ENCODE measurements at places on chromosomes 4 and X.

- no peak for DNase-seq
Observed at GRCh38 chrX:103919270-103919637, 43.2 kb upstream of the TMSB15B start.

GRCh38 chr4:56181140-56181953, 205.9 kb downstream of the AASDH start:
- no peak for DNase-seq

- DNase-seq, result no peak
Observed at GRCh38 chr4:184293552-184293951, 75.9 kb upstream of the ENPP6 start.

DNA sequence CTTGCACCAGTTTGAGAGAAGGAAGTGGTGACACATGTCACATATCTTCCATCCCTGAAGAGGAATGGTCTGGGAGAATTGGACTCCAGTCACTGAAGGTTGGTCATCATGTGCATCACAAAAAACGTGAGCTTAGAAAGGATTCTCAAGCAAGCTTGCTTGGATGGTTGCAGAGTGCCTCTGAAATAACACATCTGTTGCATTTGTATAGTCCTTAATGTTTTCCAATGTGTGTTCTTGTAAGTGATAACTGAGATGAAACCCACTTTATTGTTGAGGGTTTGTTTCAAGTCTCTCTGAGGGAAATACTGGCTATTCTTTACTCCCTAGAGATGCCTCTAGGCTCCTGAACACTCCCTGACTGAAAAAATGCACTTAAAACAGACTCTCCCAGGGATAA, 184.5 kb upstream of the MBNL3 start:
- no peak for DNase-seq

- DNase-seq, result no peak
Observed at GRCh38 chr4:71270901-71271300, 67.9 kb upstream of the SLC4A4 start.

- DNase-seq, result no peak
Observed at GRCh38 chr4:177528620-177529019, 86.4 kb upstream of the AGA start.

- no peak for DNase-seq
Observed at GRCh38 chr4:141462361-141462760, 174.0 kb upstream of the IL15 start.

DNA sequence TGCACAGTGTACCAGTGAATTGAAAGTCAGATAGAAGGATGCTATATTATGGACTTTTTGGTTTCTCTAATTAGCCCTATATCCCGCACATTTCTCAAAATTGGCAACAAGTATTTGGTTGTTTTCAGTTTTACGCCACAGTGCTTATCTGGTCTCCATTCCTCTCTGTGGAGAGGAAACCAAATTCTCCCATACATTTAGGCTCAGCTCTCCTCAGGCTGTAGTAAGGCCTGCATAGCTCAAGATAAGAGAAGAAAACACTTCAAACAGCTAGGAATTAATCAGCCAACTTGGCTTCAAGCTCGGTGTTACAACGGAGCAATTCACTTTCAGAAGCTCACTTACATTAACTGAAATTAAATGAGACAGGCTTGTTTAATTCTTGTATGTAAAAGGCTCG, 263.2 kb downstream of the PDHA2 start:
- DNase-seq, result no peak

- DNase-seq, result no peak
Observed at GRCh38 chrX:69674891-69675290, 59.0 kb downstream of the EDA start.

DNA sequence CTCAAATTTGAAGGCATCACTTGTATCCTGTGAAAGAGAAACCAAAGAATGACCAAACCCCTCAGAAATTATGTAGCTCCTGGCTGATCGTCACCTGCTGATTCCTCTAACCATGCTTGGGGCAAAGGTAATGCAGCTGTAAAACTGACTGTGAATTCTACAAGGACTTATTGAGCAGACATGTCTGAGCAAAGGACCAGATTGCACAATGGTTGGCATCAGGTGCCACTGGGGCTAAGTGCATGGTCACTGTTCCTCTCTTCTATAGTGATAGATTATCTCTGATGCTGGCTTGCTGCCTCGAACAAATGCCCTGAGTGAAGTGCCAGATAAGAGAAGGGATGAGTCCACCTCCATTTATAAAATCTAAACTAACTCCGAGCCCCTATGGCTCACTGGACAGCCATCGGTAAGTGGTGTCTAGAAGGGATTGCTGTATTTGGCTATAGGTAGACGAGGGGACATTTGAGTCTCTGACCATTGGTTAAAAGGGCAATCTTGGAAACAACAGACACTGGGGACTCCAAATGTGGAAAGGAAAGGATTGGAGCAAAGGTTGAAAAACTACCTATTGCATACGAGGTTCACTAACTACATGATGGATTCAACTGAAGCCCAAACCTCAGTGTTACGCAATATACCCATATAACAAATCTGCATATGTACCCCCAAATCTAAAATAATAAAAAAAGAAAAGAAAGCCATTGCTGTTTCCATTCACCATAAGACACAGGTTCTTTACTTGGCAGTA, 110.7 kb upstream of the IGSF1 start:
- DNase-seq, result no peak

DNA sequence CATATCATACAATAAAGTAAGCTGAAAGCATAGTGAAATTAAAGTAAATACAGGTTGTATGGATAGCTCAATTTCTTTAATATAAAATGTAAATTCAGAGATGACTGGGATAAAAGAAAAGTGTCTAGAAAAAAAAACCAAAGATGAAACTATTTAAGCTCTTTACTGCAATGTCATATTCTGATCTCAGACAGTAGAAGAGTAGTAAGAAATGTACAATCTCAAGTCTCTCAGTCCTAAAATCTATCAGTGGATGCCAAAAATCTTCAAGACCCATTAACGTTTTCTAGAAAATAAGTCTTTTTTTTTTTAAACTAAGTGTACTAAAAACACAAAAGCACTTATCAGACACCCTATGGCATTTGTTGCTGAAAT, 13.8 kb downstream of the MGARP start:
- no peak for DNase-seq

GRCh38 chrX:39117101-39117500, 315.8 kb downstream of the MID1IP1 start:
- no peak for DNase-seq

DNA sequence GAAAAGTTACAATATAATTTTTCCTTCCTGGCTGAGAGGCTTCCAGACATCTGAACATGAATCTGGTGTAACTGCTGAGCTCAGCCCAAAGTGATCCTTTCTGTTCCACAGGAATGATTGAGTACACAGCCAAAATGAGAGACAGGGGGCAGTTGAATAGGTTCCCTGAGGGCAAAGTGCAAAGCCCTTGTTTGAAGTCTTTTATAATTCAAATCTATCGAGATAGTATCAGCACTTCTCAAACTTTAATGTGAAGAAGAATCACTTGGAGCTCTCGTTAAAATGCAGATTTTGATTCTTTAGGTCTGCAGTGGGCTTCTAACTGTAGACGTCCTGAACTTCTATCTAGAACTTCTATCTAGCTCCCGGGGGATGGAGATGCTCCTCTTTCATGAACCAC, 54.4 kb upstream of the BMP2K start:
- no peak for DNase-seq

DNA sequence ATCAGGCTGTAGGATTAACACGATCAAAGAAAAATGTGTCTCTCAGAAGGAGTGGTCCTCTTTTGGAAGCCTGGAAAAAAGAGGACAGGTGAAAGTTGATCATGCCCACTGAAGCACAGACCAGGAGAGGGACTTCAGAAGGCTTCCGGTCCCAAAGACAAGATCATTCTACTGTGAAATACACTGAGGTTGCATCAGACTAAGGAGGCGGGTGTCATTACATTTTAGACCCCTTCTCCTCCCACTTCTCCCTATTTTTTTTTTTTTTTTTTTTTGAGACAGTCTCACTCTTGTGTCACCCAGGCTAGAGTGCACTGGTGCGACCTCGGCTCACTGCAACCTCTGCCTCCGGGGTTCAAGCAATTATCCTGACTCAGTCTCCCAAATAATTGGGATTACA, 67.5 kb downstream of the RBM47 start:
- DNase-seq, result no peak

- no peak for DNase-seq
Observed at GRCh38 chr4:115154826-115155225, 41.4 kb upstream of the NDST4 start.

GRCh38 chr4:88414755-88415154, 36.1 kb downstream of the HERC6 start:
- no peak for DNase-seq

DNA sequence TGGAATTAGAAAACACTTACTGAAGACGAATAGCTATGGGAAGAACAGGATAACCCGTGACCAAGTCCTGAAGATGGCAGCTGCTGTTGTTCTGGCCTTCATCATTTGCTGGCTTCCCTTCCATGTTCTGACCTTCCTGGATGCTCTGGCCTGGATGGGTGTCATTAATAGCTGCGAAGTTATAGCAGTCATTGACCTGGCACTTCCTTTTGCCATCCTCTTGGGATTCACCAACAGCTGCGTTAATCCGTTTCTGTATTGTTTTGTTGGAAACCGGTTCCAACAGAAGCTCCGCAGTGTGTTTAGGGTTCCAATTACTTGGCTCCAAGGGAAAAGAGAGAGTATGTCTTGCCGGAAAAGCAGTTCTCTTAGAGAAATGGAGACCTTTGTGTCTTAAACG, 2.4 kb downstream of the AGTR2 start:
- DNase-seq, result no peak

- DNase-seq, result no peak
Observed at GRCh38 chr4:102787944-102788343, 27.2 kb upstream of the MANBA start.

- no peak for DNase-seq
Observed at GRCh38 chr4:48832571-48832970, 1.7 kb downstream of the OCIAD1 start.

DNA sequence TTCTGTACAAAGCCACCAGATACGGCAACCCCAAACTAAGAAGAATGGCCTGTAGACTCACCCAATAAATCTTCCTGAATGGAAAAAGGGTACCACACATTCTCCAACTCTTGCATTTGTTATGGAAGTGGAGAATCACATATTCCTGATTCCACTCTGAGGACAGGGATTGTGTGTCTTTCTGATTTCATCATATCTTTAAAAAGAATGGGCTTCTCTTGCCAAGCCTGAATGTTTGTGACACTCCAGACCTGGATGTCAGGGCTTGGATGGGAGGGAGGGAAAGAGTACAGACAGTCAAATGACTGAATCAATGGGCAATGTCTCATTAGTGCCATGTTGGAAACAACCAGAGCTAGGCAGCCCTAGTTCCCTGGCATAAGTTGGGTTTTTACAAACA, 77.4 kb downstream of the PLAC1 start:
- no peak for DNase-seq

DNA sequence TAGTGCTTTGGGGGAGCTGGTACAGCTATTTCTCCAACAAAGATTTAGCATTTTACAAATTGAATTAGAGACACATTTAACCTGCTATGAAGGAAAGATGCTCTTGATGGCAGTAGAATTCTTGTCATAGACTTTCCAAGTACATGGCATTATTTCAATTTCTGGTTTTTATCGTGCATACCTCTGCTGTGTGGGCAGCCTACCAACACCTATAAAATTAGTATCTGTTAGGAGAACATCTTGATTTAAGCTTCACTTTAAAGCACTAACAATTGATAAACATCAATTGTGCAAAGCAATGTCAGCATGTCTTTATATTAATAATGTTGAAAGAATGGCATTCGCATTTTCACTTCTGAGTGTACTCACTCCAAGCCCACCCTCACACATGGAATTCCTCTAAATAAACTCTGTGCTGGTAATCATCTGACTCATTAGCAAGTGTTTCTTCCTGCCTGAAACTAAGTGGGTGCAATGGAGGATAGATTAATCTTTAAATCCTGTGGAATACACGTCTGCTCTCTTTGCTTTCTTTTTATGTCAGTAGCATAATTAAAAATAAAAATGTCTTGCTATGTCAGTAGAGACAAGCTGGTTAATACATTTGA, 279.8 kb upstream of the MAGEB18 start:
- no peak for DNase-seq

GRCh38 chrX:71650333-71650969, 16.9 kb upstream of the LOC101059915 start:
- DNase-seq, result no peak

DNA sequence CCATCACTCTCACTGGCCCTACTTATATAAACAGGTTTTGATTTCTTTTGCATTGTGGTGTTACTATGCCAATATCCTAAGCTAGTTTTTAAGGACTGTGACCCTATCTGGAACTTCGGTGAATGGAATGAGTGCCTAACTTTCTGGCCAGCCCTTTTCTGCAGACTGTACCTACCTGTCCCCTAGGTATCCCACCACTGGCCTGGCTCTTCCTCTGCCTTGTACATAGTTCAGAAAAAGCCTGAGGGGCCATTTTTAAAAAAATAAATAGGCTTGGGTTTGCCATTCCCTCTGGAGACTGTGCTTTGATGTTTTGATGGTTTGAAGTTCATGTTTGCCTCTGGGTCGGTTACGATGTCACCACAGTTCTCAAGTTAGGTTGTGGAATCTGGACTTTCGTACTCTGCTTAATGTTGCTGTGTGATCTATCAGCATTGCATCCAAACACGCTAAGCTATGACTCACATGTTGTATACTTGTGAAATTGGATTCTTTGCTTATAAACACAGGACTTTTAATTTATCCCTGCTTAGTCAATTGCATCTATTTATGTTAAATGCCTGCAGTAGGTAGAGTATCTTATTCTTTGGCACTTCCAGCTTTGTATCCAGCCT, 182.0 kb downstream of the ANKRD50 start:
- no peak for DNase-seq
